ENCODE measurements at places on chromosomes 5 and 9.

DNA sequence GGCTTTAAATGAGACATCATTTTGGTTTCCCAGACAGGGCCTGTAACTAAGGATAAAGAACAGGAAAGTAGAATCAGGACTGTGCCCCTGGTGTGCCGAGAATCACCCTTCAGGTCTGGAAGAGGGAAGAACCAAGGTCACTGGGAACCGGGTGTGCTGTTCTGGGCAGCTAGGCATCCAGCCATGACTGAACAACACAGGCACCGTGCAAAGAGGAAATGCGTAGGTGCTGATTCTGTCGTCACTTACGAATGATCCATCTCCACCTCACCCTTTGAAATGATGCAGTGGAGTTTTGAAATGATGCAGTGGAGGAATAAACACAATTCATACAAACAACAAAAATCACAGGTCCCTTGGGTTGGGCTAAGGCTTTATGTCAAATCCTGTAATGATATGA lies 64.4 kb downstream of the MAP1B start:
- no peaks in the 10 kb centered on the region for H3K36me3 ChIP-seq
- no peaks in the 10 kb centered on the region for H3K4me1 ChIP-seq
- no peak for DNase-seq
- H3K4me3 ChIP-seq: no peak overlapping the region
- no peaks in the 10 kb centered on the region for H3K27me3 ChIP-seq
- no peak overlapping the region for H3K27ac ChIP-seq

GRCh38 chr5:146249801-146250200 lies 46.4 kb downstream of the RBM27 start:
- no peak overlapping the region for H3K4me3 ChIP-seq
- DNase-seq: no peak
- no peak overlapping the region for H3K27ac ChIP-seq
- no peaks in the 10 kb centered on the region for H3K27me3 ChIP-seq
- no peaks in the 10 kb centered on the region for H3K4me1 ChIP-seq

DNA sequence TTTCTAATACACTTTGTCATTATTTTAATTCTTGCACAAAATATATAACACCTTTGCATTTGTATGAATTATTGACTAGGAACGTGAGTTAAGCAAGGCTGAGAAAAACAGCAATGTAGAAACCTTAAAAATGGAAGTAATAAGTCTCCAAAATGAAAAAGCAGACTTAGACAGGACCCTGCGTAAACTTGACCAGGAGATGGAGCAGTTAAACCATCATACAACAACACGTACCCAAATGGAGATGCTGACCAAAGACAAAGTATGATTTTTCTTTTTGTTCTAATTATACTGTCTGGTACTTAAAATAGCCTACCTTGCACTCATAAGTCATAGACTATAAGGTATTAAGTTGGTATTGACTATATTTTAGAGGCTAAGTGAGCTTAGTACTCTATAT lies 34.4 kb downstream of the RAD50 start:
- H3K27me3 ChIP-seq: no peaks in the 10 kb centered on the region
- H3K4me1 ChIP-seq: no peaks in the 10 kb centered on the region

DNA sequence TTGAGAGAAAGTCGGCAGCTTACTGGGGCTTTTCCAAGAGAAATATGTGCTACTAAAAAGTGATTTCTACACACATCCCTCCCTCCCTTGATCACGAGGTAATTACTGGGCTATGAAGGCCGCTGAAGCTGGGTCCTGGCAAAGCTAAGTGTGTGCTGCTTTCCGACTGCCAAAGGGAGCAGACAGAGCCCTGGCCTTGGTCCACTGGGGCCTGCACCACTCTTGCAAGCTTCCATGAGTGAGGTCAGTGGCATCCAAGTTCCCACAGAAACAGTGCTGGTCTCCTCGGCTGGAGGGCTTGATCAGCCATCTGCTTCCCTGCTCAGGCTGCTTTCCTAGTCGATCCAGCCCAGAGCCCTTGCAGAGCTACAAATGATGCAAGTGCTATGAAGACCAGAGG lies 154.8 kb upstream of the LHFPL2 start:
- DNase-seq: no peak
- H3K4me3 ChIP-seq: no peak overlapping the region
- H3K27me3 ChIP-seq: no peaks in the 10 kb centered on the region
- no peak overlapping the region for H3K27ac ChIP-seq
- no peaks in the 10 kb centered on the region for H3K36me3 ChIP-seq

- H3K27me3 ChIP-seq: no peaks in the 10 kb centered on the region
- no peak overlapping the region for H3K27ac ChIP-seq
- DNase-seq: no peak
- H3K4me3 ChIP-seq: no peak overlapping the region
- no peaks in the 10 kb centered on the region for H3K4me1 ChIP-seq
These were observed 89.4 kb downstream of the MACROH2A1 start for GRCh38 chr5:135309391-135310327.

- no peak overlapping the region for H3K4me3 ChIP-seq
- no peak overlapping the region for H3K27ac ChIP-seq
- no peaks in the 10 kb centered on the region for H3K4me1 ChIP-seq
- no peaks in the 10 kb centered on the region for H3K27me3 ChIP-seq
These were observed 32.4 kb downstream of the TLE4 start for GRCh38 chr9:79604149-79604548.

DNA sequence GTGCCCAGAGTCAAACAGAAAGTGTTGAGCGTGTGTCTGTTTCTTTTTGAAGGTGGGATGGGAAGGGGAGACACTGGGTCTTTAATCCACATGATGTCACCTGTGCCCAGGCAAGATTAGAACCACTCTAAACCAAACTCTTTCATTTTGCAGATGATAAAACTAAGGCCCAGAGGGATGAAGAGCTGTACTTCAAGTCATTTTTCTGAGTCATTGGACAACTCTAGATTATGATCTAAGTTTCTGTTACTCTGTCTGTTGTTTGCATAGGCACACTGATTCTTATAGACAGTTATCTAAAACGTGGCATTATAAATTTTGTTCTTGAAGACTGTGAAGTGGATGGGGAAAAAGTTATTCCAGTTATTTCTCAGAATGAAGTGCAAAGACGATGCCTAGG lies 48.8 kb downstream of the MAST4 start:
- H3K27me3 ChIP-seq: no peaks in the 10 kb centered on the region
- no peak overlapping the region for H3K27ac ChIP-seq
- no peak for DNase-seq
- H3K4me1 ChIP-seq: no peaks in the 10 kb centered on the region
- no peaks in the 10 kb centered on the region for H3K36me3 ChIP-seq
- H3K4me3 ChIP-seq: no peak overlapping the region

DNA sequence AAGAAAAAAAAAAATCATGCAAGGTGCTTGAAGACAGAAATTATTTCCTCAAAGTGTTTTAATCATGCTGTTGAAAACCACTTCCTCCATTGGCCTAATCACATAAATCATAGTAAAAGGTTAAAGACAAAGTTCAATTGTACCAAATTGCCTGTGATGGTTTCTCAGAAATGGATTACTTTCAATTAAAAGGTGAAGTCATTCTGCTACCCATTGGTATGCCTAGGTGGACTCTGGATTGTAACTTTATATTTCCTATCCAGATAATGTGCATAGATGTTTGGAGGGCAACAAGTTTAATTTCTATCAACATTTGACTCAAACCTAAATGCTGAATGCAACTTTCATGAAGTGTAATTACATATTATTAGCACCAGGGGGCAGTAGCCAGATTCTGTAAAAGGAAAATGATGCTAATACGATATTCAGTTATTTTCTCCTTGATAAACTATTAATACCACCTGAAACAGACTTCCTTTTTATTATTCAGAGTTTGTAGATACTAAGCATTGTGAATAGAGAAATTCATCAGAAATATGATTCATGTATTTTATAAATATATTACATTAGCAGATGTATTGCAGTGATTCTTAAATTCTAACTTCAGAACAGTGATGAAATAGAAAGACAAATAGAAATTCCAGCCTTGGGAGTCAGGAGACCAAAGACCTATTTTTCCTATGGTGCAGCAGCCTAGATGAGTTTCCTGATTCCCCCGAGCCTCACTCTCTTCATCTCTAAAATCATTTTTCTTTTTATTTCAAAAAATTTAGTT lies 148.2 kb downstream of the CAAP1 start:
- H3K27ac ChIP-seq: no peak overlapping the region
- no peaks in the 10 kb centered on the region for H3K27me3 ChIP-seq
- H3K4me3 ChIP-seq: no peak overlapping the region
- no peaks in the 10 kb centered on the region for H3K4me1 ChIP-seq
- H3K36me3 ChIP-seq: no peaks in the 10 kb centered on the region

GRCh38 chr9:132942541-132943182 lies 1.8 kb downstream of the TSC1 start:
- H3K36me3 ChIP-seq: peaks cover 7% of the 10 kb centered on the region
- H3K27ac ChIP-seq: no peak overlapping the region
- DNase-seq: no peak

DNA sequence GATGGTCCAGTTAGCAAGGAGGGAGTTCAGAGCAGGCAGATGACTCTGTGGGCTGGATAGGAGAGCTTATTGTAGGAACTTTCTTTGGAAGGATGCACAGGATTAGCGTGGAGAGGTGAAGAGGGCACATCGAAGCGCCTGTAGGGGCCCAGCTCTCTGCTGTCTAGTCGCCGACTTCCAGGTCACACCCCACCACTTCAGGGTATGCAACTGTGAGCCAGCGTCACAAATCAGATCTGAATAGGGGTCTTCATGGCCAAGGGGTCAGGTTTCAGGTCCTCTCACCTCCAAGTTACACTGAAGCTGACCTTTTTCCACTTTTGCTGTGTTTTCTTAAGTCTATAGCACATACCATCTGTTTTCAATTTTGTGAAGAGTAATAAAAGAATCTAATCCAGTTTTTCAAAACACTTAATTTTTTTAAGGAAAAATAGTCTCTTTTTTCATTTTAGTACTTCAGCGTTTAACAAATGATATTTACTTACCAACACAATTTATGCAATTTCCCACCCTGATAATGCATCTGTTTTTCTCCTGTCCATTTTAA lies 364.2 kb upstream of the CLINT1 start:
- no peak overlapping the region for H3K4me3 ChIP-seq
- no peak overlapping the region for H3K27ac ChIP-seq
- no peaks in the 10 kb centered on the region for H3K27me3 ChIP-seq
- DNase-seq: no peak

- no peaks in the 10 kb centered on the region for H3K4me1 ChIP-seq
- no peaks in the 10 kb centered on the region for H3K27me3 ChIP-seq
- H3K4me3 ChIP-seq: no peak overlapping the region
- no peak for DNase-seq
- H3K27ac ChIP-seq: no peak overlapping the region
These were observed 328.9 kb upstream of the MEF2C start for GRCh38 chr5:89211836-89212235.

- H3K36me3 ChIP-seq: no peaks in the 10 kb centered on the region
- no peaks in the 10 kb centered on the region for H3K4me1 ChIP-seq
- no peak overlapping the region for H3K4me3 ChIP-seq
- no peak for DNase-seq
- H3K27ac ChIP-seq: no peak overlapping the region
These were observed 94.1 kb downstream of the KCNIP1 start for GRCh38 chr5:170597872-170598271.

- H3K27ac ChIP-seq: no peak overlapping the region
- no peaks in the 10 kb centered on the region for H3K4me1 ChIP-seq
- no peaks in the 10 kb centered on the region for H3K27me3 ChIP-seq
- H3K4me3 ChIP-seq: no peak overlapping the region
- no peaks in the 10 kb centered on the region for H3K36me3 ChIP-seq
These were observed 145.4 kb downstream of the ACTL7B start for GRCh38 chr9:108710424-108710823.

- no peaks in the 10 kb centered on the region for H3K4me1 ChIP-seq
- no peak overlapping the region for H3K4me3 ChIP-seq
- no peaks in the 10 kb centered on the region for H3K27me3 ChIP-seq
- H3K36me3 ChIP-seq: no peaks in the 10 kb centered on the region
- DNase-seq: no peak
These were observed 505.4 kb upstream of the CLINT1 start for GRCh38 chr5:158364367-158364766.

GRCh38 chr5:55601204-55601618 lies 66.4 kb upstream of the PLPP1 start:
- H3K36me3 ChIP-seq: no peaks in the 10 kb centered on the region
- peak overlapping the region; percentile 44 for H3K27ac ChIP-seq
- DNase-seq: no peak
- no peaks in the 10 kb centered on the region for H3K27me3 ChIP-seq

- DNase-seq: no peak
- H3K4me3 ChIP-seq: no peak overlapping the region
- H3K4me1 ChIP-seq: peaks cover 10% of the 10 kb centered on the region
- no peak overlapping the region for H3K27ac ChIP-seq
- no peaks in the 10 kb centered on the region for H3K36me3 ChIP-seq
- no peaks in the 10 kb centered on the region for H3K27me3 ChIP-seq
These were observed 3.7 kb downstream of the ANGPTL2 start for GRCh38 chr9:127118597-127119319.

DNA sequence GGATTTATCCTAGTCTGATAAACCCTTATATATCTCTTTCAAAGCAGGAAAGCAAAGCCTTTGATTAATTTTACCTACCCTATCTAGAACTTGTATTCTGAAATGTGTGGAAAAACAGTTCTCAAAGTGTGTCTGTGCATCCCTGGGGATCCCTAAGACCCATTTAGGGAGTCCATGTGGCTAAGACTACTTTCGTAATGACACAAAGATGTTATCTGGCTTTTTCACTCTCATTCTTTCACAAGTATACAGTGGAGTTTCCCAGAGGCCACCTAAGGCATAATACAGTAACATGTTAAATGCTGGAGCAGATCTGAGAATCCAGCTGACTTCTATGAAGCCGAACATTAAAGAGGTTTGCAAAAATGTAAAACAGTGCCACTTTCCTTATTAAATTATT lies 54.3 kb upstream of the TNFSF15 start:
- H3K4me1 ChIP-seq: no peaks in the 10 kb centered on the region
- H3K36me3 ChIP-seq: no peaks in the 10 kb centered on the region
- no peak for DNase-seq
- H3K4me3 ChIP-seq: no peak overlapping the region

DNA sequence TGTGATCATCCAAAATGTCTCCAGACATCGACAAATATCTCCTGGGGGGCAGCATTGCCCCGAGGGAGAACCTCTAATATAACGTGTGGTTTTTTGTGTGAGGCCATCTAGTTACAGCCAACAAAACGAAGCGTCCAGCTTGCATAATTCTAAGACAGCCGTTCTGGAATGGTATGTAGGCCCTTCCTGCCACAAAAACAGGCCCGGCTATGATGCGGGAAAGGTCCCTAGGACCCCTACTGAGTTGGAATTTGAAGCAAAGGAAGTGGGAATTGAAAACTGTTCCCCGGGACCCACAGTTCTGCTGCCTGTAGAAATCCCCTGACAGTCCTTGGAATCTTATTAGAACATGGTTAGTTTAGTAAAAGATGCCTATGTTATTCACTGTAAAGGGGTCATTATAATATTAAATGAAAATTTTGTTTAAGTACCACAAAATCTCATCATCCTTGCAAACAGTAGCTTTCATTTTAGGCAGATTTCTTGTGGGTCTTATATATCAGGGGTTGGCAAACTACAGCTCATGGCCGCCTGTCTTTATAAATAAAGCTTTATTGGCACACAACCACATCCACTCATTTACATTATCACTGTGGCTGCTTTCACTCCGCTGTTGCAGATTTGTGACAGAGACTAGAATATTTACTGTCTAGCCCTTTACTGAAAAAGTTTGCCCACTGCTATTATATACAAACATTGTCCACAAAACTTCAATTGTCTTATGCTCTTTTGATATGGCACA lies 70.7 kb downstream of the MSX2 start:
- H3K27ac ChIP-seq: no peak overlapping the region
- DNase-seq: no peak
- no peak overlapping the region for H3K4me3 ChIP-seq
- no peaks in the 10 kb centered on the region for H3K36me3 ChIP-seq
- no peaks in the 10 kb centered on the region for H3K27me3 ChIP-seq

Data from naive thymus-derived CD4-positive, alpha-beta T cell (primary cell).